ENCODE measurements at places on chromosomes 5 and 9.

DNA sequence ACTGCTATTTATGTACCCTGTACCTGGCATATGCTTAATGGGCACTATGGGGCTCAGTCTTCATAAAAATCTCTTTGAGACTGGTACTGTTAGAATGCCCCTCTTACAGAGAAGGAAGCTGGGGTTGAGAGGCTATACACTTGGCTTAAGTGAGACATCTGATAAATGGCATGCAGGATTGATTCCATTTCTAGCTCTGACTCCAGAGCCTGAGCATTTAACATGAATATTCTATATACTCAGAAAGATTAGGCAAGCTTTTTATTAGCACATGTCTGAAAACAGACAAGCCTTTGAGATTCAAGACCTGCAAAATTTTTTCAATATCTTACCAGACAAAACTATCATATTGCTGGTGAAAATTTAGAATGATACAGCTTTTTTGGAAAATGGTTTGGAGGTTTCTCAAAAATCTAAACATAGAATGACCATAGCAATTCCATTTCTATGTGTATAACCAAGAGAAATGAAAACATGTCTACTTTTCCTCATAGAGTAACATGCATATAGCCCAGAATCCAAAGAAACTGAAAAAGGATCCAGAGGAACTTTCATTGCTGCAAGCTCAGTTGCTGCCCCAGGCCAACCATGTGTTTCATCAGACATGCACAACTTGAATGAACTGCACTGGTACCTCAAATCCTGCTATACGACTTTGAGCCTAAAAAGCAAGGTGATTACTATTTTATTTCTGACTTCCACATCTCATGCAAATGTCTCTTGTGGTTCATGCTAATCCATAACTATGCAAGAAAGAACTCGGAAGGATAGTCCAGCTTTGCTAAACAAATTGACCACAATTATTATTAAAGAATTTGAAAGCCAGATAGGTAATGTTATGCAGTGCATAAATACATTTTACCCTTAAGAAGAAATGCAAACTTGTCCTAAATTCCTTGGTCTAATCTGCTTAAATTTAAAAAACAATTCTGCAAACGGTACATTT, 389.0 kb upstream of the GRIA1 start:
- DNase-seq = no peak

- no peak for DNase-seq
These were observed 226.9 kb downstream of the IRX2 start for GRCh38 chr5:2524620-2525019.

- no peak for DNase-seq
These were observed 88.2 kb upstream of the ZNF618 start for GRCh38 chr9:113787871-113788270.

DNA sequence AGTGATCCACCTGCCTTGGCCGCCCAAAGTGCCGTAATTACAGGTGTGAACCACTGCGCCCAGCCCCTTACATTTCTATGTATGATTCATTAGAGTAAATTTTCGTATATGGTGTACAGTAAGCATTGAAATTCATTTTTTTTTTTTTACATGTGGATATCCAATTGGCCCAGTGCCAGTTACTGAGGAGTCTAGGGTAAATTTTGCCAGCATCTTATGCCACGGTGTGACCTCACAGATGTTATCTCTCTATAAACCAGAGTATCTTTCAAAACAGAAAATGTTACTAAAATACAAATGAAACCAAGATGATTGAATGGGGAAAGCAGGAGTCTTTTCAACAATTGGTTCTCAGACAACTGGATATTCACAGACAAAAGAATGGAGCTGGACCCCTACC, 64.7 kb downstream of the IPPK start:
- no peak for DNase-seq

DNA sequence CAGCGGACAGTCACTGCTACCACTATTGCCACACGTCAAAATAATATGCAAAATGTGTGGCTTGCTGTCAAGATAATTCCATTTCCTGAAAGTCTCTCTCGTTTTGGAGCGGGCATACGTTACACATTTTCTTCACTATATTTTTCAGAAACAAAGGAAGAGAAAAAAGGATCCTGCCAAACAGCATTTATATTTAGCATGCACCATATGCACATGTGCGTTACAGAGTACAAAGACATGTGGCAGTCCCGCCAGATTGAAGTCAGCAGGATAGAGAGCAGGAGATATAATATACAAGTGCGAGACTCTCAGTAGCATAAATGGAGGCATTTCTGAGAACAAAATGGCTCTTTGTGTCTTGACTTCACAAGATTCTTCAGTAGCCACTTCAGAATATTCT, 221.6 kb upstream of the KIF2A start:
- DNase-seq = no peak

DNA sequence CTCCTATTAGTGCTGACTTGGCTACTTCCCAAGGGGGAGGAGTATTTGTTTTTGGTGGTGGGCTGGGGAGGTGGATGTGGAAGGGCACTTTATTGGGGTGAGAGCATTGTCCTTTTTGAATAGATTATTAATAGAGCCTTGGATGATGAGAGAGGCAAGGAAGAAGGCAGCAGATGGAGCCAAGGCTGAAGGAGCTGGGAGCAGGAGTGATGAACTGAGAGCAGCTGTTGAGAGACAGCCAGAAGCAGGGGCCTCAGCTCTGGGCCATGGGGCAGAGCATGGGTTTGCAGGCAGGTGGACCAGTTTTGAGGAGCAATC, 29.6 kb downstream of the RGS3 start:
- no peak for DNase-seq

DNA sequence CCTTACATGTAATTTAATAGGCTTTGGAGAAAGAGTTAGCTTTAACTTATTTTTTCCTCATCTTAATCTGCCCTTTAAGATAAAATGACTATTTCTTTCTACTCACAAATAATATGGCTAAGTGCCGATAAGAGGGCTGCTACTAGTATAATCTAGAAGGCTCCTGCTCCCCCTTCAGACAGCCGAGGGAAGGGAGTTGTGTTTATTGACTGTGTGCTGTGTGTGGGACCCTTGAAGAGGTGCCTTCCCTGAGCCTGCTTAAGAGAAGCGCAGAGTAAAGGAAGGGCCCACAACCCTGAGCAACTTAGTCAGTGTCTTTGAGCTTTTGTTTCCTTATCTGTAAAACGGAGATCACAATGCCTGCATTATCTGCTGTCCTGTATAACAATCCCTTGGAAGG, 28.1 kb upstream of the CKMT2 start:
- no peak for DNase-seq

DNA sequence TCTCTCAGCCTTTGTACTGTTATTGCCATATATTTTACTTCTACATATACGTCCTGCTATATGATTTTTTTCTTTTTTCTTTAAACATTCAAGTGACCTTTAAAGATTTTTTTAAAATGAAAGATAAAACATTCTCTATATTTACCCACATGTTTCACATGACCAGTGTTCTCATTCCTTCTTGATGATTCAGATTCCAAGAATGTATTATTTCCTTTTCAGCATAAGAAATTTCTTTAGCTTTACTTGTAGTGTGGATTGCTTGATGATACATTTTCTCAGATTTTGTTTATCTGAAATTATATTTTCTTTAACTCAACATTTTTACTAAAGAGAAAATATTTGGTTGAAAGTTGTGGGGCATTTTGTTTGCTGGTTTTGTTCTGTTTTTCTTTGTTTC, 792.1 kb downstream of the BRINP1 start:
- no peak for DNase-seq

DNA sequence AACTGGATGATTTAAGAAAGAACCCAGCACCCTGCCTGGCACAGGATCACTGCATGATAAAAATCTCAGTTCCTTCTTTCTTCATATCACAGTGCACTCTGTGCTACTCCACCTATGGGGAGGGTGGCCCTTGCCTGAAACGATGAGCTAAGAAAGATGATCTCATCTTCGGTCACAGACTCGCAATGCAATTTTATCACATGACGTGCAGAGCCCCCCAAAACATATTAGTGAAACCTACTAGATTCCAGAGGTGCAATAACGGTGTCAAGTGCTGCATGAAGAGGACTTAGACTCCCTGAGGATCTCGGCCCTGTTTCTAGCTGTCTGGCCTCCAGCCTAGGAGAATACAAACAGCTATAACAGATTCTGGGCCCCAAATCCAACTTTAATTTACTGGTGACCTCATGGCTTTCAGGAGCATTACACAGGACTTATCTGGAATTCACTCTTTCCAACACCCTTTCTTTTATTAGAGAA, 104.0 kb downstream of the EBF1 start:
- no peak for DNase-seq

- no peak for DNase-seq
These were observed 64.4 kb downstream of the PLCXD3 start for GRCh38 chr5:41445937-41446563.
